ENCODE measurements at places on chromosomes 12 and 14.

- no peak for DNase-seq
Measured at GRCh38 chr12:538731-539539, 79.2 kb downstream of the B4GALNT3 start.

DNA sequence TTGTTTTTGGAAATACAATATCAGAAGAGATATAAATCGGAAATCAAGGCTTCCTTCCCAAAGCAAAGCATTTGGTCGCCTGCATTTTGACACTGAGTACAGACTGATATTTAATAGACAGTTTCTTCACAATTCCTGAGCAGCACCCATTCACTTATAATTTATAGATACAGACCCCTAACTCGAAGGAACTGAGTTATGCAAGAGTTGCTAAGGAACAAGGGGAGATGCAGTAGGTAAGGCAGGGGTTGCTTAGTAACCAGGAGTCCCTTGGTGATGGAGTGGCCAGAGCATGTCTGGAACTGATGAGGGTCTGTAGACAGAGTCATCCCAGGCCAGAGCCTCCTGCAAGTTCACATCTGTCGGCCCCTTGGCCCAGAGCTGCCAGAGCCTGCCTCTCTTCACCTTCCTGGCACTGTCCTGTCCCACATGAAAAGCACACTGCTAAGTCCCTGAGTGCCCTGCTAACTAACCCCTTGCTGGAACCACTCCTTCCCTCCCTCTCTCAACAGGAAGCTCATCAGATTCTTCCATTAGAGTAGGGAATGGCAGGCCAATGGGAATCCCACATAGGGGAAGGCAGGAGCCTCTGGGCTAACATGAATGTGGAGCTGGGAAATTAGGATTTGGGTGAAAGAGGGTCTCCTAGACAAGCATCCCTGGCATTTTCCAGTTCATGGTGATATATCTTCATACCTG, 3.6 kb upstream of the DHRS2 start:
- DNase-seq = no peak

DNA sequence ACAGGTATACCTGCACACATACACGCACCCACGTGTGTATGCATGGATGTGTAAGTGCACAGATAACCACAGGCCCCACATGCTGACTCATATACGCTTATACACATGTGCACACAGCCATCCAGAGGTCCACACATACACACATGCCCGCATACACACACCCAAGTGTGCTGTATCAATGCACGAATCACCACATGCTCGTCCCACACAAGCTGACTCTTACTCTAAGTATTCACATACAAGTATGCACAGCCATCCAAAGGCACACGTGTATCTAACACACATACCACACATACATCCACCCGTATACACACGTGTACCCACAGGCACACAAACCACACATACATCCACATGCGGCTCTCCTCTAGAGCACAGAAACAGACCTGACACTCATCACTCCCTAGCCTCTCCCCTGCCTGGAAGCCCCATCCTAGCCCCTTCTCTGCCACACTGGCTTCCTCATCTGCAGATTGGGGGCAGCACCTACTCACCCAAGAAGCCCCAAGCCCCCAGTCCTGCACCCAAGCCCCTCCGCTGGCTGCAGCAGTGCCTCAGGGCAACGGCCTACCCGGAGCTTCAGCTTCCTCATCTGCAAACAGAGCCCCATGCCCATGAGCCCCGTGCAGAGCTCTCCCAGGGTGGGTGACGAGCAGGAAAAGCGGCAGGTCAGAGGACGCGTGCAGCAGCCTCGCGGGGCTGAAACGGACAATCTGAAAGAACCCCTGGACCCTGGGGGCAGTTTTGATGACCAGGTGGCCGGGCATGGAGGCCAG, 105.4 kb downstream of the NCOR2 start:
- DNase-seq = no peak

DNA sequence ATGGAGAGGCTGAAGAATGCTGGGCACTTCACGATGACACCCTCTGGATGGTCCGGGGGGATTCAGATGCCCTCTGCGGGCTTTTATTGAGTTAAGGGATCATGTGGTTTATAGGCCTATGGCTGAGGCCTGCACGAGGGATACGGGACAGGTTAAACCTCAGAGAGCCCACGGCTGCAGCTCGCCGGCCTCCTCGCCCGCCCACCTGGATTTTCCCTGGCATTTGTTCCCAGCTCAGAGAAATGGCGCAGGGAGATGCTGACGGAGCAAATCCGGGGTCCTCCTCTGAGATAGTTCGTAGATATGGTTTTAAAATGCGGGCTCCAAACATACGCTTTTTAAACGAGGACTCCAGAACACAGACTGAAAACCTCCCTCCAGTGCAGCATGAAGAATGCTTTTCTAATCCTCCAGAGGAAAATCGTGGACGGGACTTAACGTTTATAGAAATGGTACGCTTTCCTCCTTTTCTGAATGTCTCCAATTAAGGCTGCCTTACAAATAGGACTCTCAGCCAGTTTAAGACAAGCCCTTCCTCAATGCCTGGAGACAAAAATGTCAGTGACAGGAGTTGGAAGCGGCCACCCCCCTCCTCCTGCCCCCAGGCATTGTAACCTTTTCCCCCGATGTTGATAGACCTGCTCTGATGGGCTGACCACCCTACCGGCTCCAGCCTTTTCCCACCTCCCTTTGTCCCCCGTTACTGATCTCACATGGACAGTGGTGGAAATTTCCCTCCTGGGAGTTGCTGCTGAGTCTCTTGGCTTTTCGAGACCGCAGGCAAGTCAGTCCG, 16.6 kb downstream of the CCND2 start:
- no peak for DNase-seq

DNA sequence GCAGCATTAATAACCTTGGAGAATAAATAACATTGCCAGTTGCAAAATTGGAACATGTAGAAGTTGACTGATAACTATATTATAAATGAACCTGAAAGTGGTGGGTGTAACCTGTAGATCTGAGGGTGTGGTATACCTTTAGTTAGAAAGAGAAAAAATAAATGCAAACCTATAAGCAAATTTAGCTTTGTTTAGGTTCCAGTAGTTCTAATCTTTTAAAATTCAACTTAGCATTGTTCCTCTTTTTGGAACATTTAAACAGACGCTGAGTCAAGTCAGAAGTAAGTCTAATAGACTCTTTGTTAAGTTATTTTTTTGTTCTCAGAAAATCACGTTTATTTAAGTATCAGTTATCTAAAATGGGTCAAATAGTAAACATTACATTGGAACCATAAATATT, 120.0 kb downstream of the DNAI7 start:
- no peak for DNase-seq

DNA sequence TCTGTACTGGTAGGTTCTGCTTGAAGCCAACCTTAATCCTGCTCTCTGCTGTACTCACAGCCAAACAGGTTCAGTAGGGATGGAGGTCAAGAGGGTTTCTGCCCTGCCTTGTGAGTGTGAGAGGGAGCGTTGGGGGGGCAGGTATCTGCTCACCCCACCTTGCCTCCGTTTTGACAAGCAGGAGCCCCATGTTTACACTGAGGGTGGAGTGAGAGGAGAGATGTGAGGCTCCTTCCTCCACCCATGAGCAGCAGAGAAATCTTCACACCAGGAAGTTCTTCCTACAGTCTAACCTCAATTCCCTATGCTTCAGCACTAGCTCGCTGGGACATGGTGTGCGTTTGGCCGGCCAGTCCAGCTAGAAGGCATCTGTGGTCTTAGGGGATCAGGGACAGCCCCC, 4.2 kb downstream of the KRT80 start:
- DNase-seq = no peak

- DNase-seq = no peak
Measured at GRCh38 chr12:87290505-87290904, 738.7 kb downstream of the C12orf50 start.

DNA sequence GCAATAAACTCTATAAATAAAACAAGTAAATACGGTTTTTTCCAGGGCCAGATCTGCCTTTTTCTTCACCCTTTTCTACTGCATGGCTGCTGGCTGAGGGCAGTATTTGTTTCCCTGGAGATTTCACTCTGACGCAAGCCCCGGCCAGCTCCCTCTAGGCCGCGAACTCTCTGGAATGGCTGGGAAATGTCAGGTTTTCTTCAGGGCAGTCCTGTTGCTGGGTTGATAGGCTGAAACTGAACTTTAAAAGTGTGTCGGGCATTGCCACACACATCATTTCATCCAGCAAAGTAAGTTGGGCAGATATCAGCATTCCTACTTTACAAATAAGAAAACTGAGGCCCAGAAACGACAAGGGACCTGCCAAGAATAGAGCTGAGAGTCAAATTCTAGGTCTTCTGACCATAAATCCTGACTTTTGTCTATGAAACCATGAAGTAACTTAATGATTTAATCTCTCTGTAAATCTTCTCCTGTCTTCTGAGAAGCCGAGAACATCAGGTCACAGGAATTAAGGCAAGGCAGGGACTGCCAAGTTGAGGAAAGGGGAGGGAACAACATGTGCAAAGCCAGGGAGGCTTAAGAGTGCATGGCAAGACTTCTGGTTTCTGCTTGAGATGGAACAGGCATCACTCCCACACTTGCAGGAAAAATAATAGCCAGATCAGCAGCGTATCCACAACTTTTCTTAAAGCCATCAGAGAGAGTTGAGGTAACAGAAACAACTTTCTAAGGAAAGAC, 205.0 kb upstream of the CCDC196 start:
- DNase-seq = no peak

GRCh38 chr12:2735432-2735831, 59.3 kb upstream of the FKBP4 start:
- DNase-seq = no peak

DNA sequence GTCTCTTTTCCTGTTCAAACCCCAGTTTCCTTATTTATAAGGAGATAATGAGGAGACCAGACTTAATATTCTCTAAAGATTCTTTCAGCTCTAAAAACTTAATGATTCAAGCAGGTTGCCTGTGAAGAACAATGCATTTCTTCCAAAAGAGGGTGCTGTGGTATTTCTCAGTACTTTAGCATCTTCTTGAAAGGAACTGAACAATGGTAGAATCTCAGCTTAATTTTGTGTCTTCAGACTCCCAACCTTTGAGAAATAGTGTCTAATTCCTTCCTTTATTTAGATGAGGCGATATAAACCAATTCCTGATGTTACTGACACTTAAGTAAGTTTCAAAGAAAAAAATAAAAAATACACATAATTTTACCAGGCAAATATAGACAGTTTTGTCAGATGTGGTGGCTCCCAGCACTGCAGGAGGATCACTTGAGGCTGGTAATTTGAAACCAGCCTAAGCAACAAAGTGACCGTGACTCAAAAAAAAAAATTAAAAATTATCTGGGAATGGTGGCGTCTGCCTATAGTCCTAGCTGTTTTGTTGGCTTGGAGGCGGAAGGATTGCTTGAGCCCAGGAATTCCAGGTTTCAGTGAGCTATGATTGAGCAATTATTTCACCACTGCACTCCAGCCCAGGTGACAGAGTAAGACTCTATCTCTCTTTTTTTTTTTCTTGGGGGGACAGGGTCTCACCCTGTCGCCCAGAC, 76.9 kb upstream of the PSMA6 start:
- no peak for DNase-seq

DNA sequence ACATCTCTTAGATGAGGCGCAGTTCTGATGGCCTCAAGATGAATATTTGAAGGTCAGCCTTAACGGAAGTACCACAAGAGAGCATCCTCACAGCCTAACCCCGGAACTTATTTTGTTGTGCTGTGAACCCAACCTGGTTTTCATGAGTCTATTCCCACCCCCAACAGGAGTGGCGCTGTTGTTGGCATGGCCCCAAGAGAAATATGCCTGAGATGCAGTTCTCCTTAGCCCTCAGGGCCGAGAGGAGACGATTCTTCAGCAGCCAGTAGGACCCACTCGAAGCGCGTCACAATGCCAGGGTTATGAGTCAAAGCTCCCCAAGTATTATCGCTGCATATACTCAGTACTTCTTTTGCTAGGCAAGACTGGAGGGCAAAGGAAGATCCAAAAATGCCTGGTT, 24.5 kb upstream of the BCL11B start:
- no peak for DNase-seq
